ENCODE measurements at places on chromosomes 11 and 22. TPM values are rescaled to one million over a fixed set of nuclear protein-coding genes. Genes with fewer than 3 reads are reported as not detected.

Gene RFPL3
- not detected for total RNA-seq

Gene DEUP1
- not detected for total RNA-seq

Gene NRXN2
- 0.41 TPM for total RNA-seq

Gene PRR14L
- total RNA-seq, result 45.2 TPM

Gene CRYBB3
- total RNA-seq, result 0.43 TPM

Gene OR52I1
- total RNA-seq, result not detected

Gene TECTA
- total RNA-seq, result 0.17 TPM

Gene LGR4
- 0.22 TPM for total RNA-seq

Gene TSPAN18
- 5.8 TPM for total RNA-seq

Gene NXPE2
- total RNA-seq, result not detected

Gene LYVE1
- total RNA-seq, result not detected

Gene TRIM66
- 18.3 TPM for total RNA-seq

Gene OR51E1
- total RNA-seq, result not detected

Gene OR8D4
- not detected for total RNA-seq

Gene FOSL1
- 17.1 TPM for total RNA-seq

Gene DEFB131B
- not detected for total RNA-seq

Gene BUD13
- 30.3 TPM for total RNA-seq

Gene PKNOX2
- total RNA-seq, result not detected
